ENCODE measurements at places on chromosomes 7 and 10.

DNA sequence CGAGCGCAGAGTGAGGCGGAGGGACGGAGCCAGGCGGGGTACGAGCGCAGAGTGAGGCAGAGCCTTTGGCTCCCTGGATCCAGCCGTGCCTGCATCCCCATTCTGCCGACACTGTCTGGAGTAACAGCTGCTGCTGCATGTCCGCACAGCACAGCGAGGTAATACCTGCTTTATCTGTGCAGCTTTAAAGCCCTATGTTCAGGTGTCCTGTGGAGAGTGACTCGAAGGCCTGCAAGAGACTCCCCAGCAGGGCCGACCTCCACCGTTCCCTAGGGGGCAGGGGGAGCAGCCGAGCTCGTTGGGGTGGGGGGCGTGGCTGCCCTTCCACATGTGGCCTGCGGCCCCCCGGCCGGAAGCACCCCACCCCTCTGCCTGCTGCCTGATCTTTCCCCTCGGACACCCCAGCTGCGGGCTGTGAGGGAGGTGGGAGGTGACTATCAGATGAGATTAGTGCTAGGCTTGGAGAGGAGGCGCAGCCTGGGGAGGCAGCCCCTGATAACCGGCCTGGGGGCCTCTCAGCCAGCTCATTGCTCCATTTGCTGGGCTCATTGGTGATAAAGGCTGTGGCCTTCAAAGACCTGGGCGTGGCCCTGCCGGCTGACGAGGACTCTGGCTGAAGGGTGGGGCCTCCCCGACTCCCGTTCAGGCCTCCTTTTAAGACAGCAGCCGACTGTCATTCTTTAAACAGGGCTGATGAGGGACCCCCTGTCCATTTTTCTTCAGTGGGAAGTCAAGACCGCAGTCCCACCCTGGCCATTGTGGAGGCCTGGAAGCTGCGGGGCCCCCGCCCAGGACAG lies 8.0 kb downstream of the VENTX start:
- DNase-seq: no peak

GRCh38 chr10:24324651-24325050 lies 115.7 kb downstream of the KIAA1217 start:
- peak; percentile 55 for DNase-seq

DNA sequence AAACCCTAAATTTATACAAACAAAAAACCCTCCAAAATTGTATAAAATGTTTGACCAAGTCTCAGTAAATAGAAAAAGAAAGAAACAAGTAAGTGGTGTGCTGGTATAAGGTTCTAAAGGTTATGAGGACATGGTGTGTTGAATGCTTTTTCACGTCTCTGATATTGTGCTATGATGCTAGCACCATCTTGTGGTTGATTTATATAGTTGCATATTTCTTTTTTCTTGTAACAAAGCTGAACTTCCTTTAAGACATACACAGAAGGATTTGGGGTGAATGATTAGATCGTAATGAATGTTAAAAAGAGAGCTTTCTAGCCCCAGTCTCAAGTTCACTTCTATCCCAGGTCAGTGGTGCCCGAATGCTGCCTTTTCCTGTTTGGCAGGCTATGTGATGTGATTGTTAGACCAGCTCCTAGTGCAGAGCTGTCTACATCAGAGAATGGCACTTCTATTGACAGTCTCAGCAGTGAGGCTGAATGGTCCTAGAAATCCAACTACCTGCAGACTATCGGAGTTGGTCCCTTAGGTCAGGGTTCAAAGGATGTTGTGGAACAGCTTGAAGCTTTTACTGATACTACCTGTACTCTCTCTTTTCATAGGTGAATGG lies 25.0 kb downstream of the VTI1A start:
- peak; percentile 58 for DNase-seq

- peak; percentile 62 for DNase-seq
Observed at GRCh38 chr7:66140924-66141323, 26.3 kb downstream of the CRCP start.

- DNase-seq: no peak
Observed at GRCh38 chr7:36344622-36345021, 45.0 kb upstream of the ANLN start.

DNA sequence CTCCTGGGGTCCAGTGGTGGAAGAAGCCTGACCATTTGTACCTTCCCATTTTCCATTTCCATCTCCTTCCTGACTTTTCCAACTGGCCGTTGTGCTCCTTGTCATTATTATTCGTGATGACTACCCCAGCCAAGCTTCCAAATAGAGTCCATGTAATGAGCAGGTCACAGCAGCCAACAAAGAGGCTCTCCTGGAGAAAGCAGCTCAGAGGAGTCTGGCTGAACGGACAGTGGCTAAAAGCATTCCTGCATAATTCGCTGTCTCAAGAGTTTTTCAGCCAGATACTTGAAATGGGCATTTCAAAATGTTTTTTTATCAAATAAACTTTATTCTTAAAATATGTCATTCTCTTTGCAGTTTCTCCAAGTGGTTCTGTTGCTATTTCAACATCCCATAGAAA lies 458.6 kb downstream of the INHBA start:
- DNase-seq: no peak

DNA sequence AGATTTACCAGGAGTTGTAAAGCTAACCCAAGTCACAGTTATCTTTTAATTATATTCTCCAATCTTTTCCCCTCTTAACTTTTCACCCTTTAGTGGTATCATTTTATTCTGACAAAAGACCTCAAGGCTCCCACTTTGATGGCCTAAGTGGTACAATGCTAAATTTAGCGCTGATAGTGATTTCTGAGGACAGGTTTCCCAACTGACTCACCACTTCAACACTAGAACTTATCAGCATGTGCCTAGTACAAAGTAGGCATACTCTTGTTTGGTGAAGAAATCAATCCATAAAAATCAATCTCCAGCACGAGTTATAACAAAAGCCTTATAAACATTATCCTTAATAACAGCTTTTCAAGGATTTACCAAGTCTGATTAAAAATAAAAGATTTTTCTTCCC lies 7.5 kb downstream of the SNX13 start:
- no peak for DNase-seq

DNA sequence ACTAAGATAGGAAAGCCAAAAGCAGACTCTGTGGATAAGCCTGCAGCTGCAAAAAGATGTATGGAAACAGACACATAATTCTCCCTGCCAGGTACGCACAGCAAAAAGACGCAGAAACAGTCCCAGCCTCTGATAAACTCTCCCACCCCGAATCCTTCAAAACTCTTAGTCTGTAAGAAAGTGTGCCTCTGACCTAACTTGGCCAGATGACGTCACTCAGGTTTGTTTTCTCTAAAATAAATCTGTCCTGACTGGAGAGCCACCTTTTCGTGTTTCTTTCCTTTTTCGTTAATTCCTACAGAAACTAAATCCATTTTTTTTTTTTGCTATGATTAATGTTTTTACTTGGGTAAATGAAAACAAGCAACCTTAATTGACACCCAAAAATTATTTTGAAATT lies 793.8 kb downstream of the SORCS1 start:
- no peak for DNase-seq

DNA sequence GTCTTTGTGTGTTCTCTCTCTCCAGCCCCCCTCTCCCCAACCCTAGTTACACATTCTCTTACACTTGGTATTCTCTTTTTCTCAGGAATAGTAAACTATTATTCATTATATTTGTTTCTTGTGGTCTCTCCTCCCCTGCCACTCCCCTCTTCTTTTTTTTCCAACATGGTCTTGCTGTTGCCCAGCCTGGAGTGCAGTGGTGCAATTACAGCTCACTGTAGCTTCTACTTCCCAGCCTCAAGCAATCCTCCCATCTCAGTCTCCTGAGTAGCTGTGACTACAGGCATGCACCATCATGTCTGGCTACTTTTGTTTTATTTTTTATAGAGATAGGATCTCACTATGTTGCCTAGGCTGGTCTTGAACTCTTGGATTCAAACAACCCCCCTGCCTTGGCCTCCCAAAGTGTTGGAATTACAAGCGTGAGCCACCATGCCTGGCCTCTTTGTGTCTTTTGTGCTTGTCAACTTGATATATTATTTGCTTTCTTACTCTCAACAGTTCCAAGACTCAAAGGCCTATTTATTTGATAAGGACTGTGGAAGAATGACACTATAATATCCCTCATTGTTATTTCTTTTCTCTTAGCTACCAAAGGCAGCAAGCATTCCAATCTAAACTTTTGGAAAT lies 66.9 kb downstream of the MLLT10 start:
- no peak for DNase-seq

DNA sequence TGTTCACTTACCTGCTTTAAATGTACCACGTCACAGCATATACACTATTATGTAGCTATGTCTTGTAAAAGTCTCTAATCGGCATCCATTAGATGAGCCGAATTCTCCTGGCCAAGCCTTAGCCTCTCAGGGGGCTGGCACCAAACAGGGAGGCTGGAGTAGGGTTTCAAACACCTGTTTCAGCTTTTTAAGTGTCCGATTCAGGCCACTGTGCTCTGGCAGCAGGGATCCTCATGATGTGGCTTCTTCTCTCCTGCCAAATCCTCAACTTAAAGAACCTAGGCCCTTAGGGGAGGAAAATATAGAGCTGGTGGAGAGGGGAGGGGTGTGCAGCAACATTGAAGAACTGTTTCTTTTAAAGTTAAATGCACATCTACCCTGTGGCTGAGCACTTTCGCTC lies 68.5 kb upstream of the NFKB2 start:
- DNase-seq: no peak

DNA sequence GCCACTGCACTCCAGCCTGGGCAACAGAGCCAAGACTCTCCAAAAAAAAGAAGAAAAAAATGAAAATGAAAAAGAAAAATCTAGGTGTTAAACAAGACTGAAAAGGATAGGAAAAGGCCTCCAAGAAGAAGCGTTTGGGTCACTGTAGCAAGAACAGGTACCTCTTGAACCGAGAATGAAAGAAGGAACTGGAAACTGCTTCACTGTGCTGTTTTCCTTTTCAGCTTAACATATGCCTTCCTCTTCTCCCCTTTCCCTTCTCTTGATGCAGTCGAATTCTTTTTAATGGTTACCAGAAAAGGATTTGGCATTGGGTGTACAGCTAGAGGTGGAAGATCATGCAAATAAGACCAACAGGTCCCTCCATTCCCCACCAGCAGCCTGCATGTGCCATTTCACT lies 28.1 kb downstream of the LRRC4 start:
- no peak for DNase-seq
